T-helper 2 cell (primary cell): ENCODE measurements at places on chromosomes 4 and X.

- DNase-seq, result peak; percentile 19
Measured at GRCh38 chrX:153474718-153475117, 4.3 kb upstream of the HAUS7 start.

DNA sequence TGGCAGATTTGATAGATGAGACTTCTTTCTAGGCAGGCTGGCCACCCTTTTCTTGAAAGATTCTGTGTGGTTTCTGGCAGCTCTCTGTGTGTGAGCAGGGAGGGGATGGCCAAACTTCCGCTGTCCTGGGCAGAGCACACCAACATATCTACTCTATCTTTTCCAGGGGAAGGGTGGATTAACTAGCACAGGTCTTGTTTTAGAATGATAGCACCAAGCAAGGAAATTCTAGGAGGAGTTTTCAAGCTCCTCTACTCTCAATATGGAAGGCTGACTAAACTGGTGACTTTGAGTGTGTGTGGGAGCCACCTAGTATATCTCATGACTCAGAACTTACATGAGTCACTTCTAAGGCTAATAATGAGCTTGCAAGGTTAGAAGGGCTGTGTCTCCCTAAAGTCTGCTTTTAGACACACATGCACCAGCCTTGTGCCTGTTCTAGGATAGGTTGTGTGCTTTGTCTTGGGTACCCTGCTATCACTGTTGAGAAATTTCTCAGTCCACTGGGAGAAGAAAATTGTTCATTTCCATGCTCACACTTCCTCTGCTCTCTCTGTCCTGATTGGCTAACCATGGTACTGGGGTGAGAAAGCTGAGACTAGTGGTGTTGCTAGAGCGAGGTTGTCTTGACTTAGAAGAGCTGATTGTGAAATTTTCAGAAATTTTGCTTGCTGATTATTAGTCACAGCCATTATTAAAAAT is 72.9 kb downstream of the YIPF6 start:
- DNase-seq, result no peak

- DNase-seq, result no peak
Measured at GRCh38 chrX:150088042-150088441, 149.8 kb upstream of the EOLA2 start.

DNA sequence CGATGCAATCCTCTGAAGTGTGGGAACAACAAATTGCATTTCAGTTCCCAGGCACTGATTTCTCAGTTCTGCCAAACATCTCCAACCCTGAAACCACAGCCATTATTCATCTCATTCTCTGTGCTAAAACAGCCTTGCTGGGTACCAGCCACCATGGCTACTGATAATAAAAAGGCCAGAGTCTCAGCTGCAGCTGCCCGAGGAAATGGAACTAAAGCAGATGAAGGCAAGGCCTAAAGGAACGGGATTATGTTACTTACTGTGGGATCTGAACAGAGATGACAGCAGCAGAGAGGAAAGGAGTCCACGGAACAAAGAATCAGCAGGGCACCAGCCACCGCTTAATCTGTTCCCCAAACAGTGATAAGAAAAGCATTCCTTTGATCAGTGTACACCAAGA is 155.7 kb downstream of the PAPSS1 start:
- DNase-seq, result no peak

- DNase-seq, result no peak
Measured at GRCh38 chr4:70818173-70818855, 21.4 kb downstream of the GRSF1 start.

- DNase-seq, result no peak
Measured at GRCh38 chr4:147526272-147526654, 45.4 kb downstream of the EDNRA start.

DNA sequence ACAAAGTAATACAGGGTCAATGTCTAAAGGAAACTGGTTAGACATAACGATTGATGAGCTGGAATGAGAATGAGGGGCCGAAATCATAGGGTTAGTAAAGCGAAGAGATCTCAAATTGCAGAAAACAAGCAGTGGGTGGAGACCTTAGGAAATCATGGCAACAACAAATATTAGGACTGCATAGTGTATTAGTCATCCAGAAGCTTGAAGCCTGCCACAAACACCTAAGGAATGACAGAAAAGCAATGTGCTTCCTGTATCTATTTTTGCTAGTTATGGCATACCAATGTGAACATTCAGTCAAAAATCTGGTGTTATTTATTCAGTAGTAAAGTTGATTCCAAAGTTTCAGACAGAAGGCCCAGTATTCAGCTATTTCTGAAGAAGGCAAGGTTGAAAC is 410.9 kb upstream of the CT83 start:
- no peak for DNase-seq

DNA sequence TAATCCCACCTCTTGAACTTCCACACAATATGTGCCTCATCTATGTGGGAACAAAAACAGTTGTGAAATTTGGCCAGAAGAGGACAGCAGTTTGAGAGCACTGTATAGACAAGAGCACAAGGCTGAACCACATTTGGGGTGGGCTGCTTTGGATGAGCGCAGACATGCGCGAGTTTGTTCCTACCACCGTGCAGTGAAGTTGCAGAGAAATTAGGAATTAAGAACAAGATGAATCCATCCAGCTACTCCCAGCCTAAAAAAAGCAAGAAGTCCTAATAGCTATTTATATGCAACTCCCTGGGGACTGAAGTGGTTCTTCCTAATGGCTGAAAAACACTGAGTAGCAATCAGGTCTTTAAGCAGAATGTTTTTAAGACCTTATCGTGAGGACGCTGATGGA is 1.0 kb downstream of the GAB3 start:
- no peak for DNase-seq

GRCh38 chrX:153305972-153306371 is 15.6 kb downstream of the PNMA6F start:
- DNase-seq, result no peak

DNA sequence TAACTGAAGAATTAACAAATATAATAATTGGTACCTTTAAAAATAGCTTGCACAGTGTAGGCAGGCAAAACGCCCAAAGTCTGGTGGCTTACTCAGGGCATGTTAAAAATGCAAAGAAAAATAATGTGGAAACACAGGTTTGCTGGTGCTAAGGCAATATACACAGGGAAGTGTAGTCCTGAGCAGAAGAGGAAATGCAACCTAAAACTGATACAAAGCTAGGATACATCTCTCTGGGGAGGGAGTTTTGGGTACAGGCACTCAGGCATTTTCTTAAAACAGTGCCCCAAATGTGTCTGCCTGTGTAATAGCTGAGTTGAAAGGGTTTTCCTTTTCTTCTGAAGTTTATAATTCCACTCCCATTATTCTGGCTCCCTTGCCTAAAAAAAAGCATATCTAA is 47.4 kb downstream of the TMPRSS11E start:
- DNase-seq, result no peak

- DNase-seq, result no peak
Measured at GRCh38 chr4:5133201-5133600, 81.9 kb downstream of the STK32B start.

DNA sequence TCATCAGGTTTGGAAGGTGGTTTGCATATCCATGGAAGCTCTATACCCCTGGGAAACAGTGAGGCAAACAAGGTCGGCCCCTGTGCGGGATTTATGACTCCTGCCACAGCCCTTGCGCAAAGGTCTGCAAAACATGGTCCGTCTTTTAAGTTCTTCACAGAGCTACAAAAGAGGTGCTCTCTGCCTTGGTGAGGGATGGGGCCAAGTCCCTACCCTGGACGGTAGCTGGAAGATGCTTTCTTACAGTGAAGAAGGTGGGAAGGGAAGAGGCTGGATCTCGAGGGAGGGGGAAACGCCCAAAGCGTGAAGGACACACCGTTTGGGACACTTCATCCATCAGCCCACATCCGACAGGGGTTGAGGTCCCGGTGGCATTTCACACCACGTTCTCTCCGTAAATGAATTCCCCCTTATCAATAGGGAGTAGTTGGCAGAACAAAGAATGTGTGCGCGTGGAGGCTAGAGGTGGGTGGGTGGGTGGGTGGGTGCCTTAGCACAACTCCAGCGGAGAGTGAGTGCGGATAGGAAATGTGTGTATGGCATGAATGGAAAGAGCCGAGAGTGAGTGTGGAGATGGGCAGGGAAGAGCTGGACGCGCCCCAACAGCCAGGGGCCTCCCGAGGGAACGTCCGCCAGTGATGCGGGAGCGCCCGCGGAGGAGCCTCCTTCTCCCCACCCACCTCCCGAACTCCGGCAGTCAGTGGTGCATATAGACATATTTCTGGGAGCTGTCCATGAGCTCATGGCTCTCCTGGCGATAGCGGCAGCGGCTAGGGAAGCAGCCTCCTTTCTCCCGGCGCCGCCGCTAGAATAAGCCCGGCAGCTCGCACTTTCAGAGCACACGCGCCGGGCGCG is 68.3 kb downstream of the LARP7 start:
- DNase-seq, result no peak
